CD4-positive, alpha-beta T cell treated with Interleukin-6 for 4 hours (primary cell): ENCODE measurements at places on chromosomes 1 and 21.

GRCh38 chr1:6819246-6820040 lies 34.2 kb downstream of the CAMTA1 start:
- DNase-seq, result no peak

- DNase-seq, result no peak
These were observed 162.4 kb downstream of the ZSCAN20 start for GRCh38 chr1:33634806-33635205.

GRCh38 chr21:32200029-32200428 lies 78.8 kb downstream of the MIS18A start:
- no peak for DNase-seq

GRCh38 chr1:33332881-33333280 lies 12.0 kb upstream of the A3GALT2 start:
- no peak for DNase-seq

DNA sequence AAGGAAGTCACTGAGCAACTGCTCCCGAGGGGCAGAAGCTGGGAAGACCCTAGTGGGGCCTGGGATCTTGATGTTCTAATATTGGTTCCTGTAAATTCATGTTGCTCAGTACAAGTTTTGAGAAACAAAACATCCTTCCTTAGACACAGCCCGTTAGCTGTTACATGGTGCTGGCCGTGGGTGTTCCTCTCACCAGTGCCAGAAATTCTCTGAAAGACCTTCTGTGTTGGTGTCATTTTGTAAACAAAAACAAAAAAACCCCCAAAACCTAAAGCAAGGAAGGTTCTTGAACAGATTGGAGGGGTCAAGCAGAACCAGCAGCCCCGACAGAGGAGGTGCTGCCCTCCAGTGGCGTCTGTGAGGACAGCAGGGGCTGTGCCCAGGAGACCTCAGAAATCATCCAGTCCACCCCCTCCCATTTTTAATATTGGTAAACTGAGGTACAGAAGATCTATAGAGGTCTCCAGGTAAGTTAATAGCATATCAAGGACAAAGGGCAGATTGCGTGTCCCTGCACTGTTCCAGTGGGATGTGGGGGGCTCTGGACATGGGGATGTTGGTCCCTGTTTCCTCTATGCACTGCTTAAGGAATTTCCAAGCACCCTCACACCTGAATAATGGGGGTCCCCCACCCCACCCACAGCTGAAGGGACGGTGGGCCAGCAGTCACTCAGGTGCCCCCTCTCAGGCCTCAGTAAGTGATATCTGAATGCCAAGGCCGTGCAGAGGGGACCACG lies 38.2 kb downstream of the SLC2A7 start:
- DNase-seq, result peak; percentile 69

GRCh38 chr1:18094096-18094495 lies 13.5 kb upstream of the IGSF21 start:
- no peak for DNase-seq

GRCh38 chr1:107096690-107097089 lies 40.2 kb downstream of the PRMT6 start:
- no peak for DNase-seq

DNA sequence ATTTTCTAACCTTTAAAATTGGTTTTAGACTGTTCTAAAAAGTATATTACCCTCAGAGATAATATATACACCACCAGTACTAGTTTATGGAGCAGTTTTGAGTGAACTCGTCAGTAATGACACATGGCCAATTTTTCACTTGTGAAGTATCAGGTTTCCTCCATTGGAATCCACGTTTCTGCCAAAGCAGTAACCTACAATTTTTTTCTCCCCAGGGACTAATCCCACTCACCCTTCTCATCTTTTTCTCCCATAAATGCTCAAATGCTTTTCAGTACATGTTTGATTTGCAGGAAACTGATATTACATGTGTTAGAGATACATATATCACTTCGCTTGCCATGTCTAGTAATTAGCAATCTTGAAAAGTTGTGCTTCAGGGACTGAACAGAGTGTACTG lies 94.1 kb downstream of the COL24A1 start:
- no peak for DNase-seq

DNA sequence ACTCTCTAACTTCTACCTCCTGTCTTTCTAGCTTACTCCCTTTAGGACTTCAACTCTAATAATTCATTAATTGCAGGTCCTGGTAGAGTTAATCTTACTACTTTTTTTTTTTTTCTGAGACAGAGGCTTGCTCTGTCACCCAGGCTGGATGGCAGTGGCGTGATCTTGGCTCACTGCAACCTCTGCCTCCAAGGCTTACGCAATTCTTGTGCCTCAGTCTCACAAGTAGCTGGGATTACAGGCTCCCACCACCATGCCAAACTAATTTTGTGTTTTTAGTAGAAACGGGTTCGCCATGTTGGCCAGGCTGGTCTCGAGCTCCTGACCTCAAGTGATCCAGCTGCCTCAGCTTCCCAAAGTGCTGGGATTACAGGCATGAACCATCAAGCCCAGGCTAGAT lies 15.7 kb downstream of the BTBD8 start:
- DNase-seq, result no peak

GRCh38 chr21:38533887-38534286 lies 35.6 kb upstream of the ERG start:
- no peak for DNase-seq

GRCh38 chr1:54362881-54363340 lies 43.3 kb downstream of the SSBP3 start:
- DNase-seq, result no peak

DNA sequence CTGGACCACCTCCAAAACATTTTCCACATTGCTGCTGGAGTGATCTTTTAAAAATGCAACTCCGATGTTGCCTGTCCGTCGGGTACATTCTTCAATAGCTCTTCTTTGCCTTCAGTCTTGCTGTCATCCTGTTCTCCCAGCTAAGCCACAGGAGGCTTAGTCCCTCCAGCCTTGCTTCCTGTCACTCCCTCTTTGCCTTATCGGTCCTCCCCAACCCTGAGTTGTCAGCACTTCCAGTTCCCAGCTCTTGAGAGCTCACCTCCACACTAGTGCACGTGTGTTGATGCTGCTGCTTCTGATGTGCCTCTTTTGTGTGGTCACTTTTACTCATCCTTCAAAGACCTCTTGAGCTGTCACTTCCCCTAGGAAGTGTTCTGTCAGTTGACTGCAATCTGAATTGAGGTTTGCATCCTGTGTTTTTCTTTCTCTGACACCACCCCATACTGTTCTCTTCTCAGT lies 15.3 kb downstream of the UCK2 start:
- DNase-seq, result peak; percentile 17

DNA sequence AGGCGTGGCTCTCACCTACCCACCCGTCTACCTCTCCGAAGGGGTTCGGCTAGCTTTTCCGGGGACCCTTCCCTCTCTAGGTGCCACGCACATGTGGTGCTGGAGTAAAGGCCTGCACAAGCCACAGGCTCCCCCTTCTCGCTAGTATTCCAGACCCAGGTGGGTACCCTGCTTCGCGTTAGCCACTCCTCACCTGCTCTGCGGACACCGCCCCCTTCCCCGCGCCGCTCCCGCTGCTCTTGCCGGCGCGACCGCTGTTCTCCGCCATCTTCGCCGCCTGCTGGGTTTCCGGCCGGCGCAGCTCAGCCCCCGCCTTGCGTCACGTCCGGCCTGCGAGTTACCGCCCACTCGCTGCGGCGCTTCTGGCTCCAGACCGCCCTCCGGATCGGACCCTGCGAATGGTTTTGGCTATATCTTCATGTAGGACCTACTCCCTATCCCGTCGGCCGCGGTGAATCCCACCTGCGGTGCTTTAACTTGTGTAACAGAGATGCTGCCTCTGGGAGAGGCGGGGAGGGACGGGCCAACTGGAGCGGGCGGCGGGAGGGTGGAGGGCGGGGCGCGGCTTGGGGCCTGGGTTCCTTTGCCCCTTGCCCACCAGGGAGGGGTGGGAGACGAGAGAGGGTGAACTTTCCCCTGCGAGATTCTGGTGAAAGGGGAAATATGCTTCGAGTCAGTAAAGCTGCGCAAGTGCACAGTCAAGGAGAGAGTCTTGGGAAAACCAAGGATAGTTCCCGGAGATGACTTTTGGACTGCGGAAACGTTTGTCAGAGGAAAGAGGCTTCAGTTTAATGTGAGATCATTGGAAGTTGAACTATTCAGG lies at the start of the genes NIT1 and PFDN2:
TSS of gene NIT1 (plus strand) at position 347 of the 823 bp plus-strand sequence. CDS start at position 419, 72 bp downstream.
TSS of gene PFDN2 (minus strand) at position 279 of the 823 bp plus-strand sequence. CDS start at position 268, 11 bp downstream.
- peak; percentile 84 for DNase-seq

GRCh38 chr21:41836166-41837015 lies 42.8 kb downstream of the PRDM15 start:
- DNase-seq, result no peak

DNA sequence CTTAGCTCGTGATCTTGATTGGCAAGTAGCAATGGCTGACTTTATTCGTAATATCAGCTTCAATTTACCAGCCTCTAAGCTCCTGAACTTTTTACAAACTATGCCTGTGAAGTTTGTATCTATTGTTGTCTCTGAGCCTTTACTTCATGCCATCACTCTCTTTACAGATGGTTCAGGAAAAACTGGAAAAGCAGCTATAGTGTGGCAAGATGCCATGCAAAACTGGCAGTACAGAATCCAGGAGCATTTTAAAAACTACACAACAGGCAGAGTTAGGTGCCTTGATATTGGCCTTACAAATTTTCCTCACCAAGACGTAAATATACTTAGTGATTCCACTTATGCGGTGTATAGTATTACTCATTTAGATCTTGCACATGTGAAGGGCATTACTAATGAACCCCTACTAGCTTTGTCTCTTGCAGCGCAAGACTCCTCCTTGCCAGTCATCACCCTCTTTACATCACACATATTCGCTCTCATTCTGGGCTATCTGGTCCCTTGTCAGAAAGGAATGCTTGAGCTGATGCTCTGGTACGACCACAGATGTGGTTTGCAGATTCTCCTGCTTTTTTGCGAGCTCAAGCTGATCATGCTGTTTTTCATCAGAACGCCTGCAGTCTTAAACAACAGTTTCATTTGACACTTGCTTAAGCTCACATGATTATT lies 36.3 kb downstream of the CLCA1 start:
- no peak for DNase-seq

GRCh38 chr1:208044589-208045462 lies 133.9 kb upstream of the CD34 start:
- no peak for DNase-seq

- no peak for DNase-seq
These were observed 142.1 kb upstream of the VAMP3 start for GRCh38 chr1:7629011-7629410.

DNA sequence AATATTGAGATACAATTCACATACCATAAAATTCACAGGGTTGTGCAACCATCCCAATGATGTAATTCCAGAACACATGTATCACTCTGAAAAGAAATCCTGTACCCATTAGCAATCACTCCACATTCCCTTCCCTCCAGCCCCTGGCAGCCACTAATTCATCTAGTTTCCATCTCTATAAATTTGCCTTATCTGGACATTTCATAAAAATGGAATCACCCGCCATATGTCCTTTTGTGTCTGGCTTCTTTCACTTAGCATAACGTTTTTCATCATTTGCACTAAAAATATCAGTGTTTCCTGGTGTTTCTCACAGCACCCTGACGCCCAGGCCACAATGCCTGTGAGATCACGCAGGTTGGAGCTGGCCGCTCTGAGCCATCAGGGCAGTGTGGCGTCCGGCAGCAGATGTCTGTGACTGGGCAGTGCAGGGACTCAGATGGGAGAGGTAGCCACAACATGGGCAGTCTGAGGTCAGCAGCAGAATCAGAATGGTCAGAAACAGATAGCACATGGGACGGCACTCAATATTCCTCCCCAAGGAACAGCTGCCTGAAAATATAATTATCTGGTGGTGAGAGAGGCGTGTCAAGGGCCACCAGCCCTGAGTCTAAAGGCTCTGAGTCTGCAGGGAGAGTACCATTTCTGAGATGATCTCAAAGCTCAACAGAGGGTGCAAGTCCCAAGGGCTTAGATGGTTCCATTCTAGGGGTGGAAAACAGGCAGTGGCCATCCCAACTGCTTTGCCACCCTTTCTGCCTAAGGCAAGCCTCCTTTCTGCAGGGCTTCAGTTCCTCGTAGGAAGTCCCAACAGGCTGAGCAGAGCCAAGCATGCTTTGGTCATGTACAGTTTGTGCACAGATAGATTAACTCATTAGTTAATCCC lies 129.4 kb upstream of the EDN2 start:
- DNase-seq, result no peak

GRCh38 chr21:38171723-38172344 lies 85.0 kb upstream of the KCNJ15 start:
- DNase-seq, result no peak

GRCh38 chr1:13674377-13674776 lies 25.6 kb upstream of the PRDM2 start:
- no peak for DNase-seq

- DNase-seq, result peak; percentile 2
These were observed 59.6 kb downstream of the RPS6KC1 start for GRCh38 chr1:213110349-213111300.

DNA sequence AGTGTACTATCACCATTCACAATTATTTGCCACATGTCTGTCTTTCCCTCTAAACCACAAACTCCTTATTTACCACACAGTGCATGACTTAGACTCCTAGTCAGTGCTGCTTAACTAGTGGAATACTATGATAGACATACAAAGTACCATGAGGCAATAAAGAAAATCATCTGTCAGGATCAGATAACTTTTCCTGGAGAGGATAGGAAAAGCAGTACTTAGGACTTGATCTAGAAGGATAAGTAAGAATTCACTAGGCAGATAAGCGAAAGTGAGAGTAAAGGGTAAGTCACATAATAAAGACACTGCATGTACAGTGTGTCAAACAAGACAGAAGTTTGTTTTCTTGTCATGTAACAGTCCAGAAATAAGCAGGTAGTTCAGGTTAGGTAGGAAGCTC lies 21.2 kb upstream of the TSPAN1 start:
- no peak for DNase-seq

DNA sequence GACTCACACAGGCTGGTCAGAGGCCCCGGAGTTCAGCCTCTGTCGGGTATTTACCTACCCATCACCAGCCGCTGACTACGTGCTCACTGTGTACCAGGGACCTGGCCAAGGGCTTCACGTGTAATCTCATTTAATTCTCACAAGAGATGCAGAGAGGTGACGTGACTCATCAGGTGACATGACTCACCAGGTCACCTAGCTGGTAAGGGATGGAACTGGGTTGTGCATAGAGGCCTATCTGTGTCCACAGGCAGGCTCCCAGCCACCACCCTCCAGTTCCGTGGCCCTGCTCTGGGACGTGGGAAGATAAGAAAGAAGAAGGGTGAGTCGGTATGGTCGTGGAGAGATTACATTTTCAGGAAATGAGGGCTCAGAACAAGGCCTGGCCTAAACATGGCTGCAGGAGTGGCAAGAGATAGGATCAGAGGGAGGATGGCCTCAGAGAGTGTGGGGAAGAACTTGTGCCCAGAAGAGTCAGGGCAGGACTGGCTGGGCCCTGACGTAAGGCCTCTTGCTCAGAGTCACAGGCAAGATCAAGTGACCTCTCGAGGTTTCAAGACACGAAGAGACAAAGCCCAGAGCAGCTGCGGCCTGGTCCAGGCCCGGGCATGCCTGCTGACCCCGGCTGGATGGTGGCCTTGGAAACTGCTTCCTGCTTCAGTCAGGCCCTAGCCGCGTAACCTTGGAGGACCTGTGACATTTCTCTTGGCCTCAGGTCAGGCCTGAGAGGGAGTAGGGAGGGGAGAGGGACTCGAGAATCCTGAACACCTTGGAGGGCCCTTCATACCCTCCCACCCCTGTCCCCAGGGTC lies 52.7 kb upstream of the WASF2 start:
- peak; percentile 43 for DNase-seq

GRCh38 chr1:86948212-86948611 lies 33.8 kb downstream of the HS2ST1 start:
- no peak for DNase-seq

- DNase-seq, result peak; percentile 77
These were observed 132.2 kb downstream of the GLUL start for GRCh38 chr1:182259229-182259872.
